ENCODE measurements at places on chromosomes 2 and 18. TPM values are rescaled to one million over a fixed set of nuclear protein-coding genes. Genes with fewer than 3 reads are reported as not detected.

The PRKAG3 gene
- not detected for total RNA-seq

The MATN3 gene
- total RNA-seq, result 4.1 TPM

The AFF3 gene
- 44.6 TPM for total RNA-seq

The MPP4 gene
- total RNA-seq, result 0.22 TPM

The CGREF1 gene
- total RNA-seq, result 19.0 TPM

The ZNF804A gene
- 3.7 TPM for total RNA-seq

The IL37 gene
- 0.28 TPM for total RNA-seq

The COQ10B gene
- 22.8 TPM for total RNA-seq

The ANKRD30BL gene
- 3.4 TPM for total RNA-seq

The SAG gene
- total RNA-seq, result 0.69 TPM

The LCT gene
- 0.10 TPM for total RNA-seq

The SLC19A3 gene
- total RNA-seq, result 2.8 TPM

The GREB1 gene
- total RNA-seq, result 14.4 TPM

The MRPL44 gene
- 34.4 TPM for total RNA-seq

Data from spinal cord (tissue), 10 donors.